Cortex of kidney (tissue), 1 donor: ENCODE measurements at places on chromosomes 11 and 22.

DNA sequence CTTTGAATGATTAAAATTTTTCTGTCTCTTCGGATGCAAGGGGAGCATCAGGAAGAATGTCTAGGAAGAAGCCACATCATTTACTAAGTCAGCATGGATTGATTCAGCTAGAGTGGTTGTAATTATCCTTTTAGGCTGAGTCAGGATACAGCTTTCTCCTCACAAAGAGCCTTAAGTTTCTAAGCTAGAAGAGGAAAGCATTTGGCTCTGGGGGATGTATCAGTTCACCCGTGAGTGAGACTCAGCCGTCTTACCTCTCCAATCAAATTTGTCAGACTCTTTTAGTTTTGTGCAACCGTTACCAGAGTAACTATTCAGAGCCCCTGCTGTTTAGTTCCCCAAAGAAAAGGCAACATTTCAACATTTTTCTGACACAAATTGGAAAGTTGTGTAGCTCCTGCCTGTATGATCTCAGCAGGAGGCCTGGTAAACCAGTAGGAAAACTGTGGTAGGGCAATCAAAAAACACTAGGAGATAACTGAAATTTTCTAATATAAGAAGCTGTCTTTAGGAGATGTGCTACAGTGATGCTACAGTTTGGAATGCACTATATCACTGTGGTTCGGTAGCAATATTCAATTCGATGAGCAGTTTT, 432.4 kb upstream of the LUZP2 start:
- DNase-seq, result no peak

GRCh38 chr11:1701091-1701807, 4.3 kb downstream of the KRTAP5-6 start:
- no peak for DNase-seq

- no peak for DNase-seq
Observed at GRCh38 chr11:11296434-11296833, 56.6 kb downstream of the CSNK2A3 start.

GRCh38 chr11:116860303-116860702, 22.9 kb upstream of the APOA1 start:
- no peak for DNase-seq

DNA sequence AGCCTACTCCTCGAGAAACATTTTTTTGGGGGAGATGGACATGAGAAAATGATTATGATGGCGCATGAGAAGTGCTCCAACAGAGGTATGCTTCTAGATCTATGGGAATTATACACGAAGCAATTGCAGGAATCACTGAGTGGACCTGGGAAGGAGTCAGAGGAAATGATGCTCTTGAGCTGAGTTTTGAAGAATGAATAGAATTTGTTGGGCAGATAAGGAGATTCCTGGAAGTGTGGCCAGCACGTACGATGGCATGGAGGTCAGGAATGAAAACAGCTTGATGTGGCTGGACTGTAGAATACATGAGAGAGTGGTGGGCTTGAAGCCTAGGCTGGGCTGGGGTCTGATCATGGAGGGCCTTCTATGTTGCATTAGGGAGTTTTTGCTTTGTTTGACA, 31.7 kb downstream of the ADAMTS15 start:
- DNase-seq, result no peak

- DNase-seq, result no peak
Observed at GRCh38 chr11:88337987-88338668, 592 bp upstream of the CTSC start.

- DNase-seq, result no peak
Observed at GRCh38 chr11:17076517-17077239, 789 bp downstream of the RPS13 start.

- DNase-seq, result no peak
Observed at GRCh38 chr22:36017651-36018091, 11.0 kb downstream of the RBFOX2 start.

DNA sequence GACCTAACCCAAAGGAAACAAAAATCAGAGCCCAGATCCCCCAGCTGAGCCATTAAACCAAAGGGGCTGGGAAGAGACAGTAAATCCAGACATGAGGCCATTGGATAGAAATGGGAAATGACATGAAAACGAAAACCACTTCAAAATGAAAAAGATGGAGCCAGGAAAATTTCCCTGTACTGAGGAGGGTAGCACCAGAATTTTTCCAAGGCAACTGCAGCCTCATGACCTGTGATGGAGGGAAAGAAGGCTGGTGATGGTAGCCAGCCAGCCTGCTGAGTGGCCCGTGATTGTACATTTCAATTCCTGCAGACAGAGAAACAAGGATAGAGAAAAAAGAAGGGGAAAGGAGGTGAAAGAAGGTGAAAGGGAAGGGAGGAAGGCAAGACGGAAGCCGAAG, 268.4 kb upstream of the PLET1 start:
- no peak for DNase-seq

DNA sequence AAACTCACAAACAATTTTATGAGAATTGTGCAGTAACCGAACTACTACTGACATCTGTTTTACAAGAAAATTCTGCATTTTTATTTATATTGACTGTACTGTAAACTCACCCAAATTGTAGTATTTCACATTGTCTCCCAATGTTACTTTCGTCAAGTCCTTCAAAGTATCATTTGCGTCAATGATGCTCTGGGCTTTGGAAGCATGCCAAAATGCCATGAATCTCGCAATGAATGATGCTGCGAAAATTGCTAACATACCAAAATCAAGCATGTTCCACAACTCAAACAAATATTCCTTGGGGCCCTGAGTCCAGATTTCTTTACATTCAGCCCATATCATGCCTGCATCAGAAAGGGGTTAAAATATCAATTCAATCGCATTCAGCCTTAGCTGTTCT, 107.6 kb downstream of the TRPC6 start:
- DNase-seq, result no peak

- no peak for DNase-seq
Observed at GRCh38 chr22:50700387-50701075, 27.9 kb downstream of the SHANK3 start.

- no peak for DNase-seq
Observed at GRCh38 chr11:12927221-12927620, 81.9 kb upstream of the RASSF10 start.

- DNase-seq, result no peak
Observed at GRCh38 chr11:61369372-61370348, 7.5 kb downstream of the TMEM138 start.

GRCh38 chr11:24234822-24235508, 261.9 kb upstream of the LUZP2 start:
- no peak for DNase-seq

GRCh38 chr22:46738647-46739093, 618 bp upstream of the CERK start:
- no peak for DNase-seq

- no peak for DNase-seq
Observed at GRCh38 chr11:2327032-2327431, 25.2 kb downstream of the TSPAN32 start.

- DNase-seq, result no peak
Observed at GRCh38 chr11:44130751-44131150, 35.3 kb downstream of the EXT2 start.
